ENCODE measurements at places on chromosomes 4 and X.

DNA sequence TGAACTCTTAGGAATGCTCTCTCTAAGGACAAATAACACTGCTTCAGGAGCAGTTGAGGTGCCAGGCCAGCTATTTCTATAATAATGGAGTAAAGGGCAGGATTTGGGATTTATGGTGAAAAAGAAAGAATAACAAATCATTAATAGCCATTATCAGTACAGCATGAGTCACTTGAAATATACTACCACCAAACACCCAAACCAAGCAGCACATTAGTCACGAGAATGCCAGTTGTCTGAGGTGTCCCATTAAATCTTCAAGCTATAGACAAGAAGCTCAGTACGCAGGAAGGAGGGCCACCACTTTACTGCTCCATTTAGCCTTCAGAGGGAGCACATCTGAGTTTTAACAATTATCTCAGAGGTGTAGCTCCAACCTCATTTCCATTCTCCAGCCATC, 106.8 kb upstream of the MAGEA10 start:
- no peak for ATAC-seq

GRCh38 chrX:46850771-46851170, 13.9 kb downstream of the RP2 start:
- ATAC-seq: no peak

DNA sequence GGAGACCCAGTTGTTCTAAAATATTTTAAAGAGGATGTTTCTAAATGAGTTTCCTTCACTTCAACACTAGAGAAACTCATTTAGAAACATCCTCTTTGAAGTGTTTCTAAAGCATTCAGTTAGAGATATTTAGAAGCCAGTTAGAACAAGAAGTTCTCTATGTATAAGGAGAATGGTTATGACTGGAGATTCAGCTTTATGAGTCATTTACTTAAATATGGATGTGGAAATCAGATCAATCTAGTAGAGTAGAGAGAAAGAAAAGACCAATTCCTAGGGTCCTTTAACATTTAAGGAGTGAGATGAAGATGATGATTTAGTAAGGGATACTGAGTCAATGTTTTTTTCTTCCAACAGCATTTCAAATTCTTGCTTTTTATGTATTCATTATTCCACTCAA, 234.1 kb downstream of the GRXCR1 start:
- ATAC-seq: no peak

DNA sequence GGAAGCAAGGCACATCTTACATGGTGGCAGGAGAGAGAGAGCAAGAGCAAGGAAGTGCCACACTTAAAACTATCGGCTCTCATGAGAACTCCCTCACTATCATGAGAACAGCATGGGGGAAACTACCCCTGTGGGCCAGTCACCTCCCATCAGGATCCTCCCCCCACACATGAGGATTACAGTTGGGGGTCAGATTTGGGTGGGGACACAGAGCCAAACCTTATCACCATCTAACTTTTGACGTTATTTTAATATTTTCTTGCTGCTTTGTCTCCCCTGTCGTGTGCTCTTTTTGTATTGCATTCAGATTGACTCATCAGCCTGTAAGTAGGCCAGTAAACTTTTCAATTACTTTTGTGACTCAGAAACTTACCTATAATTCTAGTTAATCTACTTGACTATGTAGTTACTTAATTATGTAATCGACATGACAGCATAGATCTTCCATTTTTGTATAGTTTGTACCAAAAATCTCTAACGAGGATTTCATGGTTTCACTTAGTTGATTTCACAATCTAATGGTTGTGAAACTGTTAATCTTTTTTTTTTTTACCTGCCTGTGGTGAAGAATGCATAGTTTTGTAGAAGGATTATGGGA, 18.3 kb downstream of the STIM2 start:
- ATAC-seq: peak; percentile 81

DNA sequence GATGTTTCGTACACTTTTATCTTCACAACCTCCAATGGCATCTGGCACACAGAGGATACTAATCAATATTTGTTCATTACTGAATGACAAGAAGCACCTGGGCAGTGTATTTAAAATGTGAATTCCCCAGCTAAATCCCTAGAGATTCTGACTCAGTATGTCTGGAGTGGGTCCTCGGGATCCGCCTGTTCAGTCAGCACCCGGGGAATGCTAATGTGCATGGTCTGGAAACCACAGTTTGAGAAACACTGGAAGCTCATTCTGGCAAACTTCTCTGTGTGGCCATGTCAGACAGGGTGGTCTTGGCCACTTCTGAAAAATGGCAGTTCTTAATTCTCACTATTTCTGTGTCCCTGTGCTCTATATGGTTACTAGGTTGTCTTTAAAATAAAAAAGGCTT, 138.8 kb upstream of the VCX start:
- ATAC-seq: no peak

- no peak for ATAC-seq
Measured at GRCh38 chrX:23980011-23980441, 47.0 kb downstream of the KLHL15 start.

GRCh38 chrX:124433186-124433585, 86.8 kb downstream of the SH2D1A start:
- ATAC-seq: no peak

- no peak for ATAC-seq
Measured at GRCh38 chrX:6644411-6644810, 109.5 kb upstream of the VCX3A start.

GRCh38 chr4:19580095-19580494, 671.6 kb upstream of the SLIT2 start:
- no peak for ATAC-seq

- ATAC-seq: peak; percentile 97
Measured at GRCh38 chrX:13742397-13743176, 8.0 kb downstream of the OFD1 start.

- ATAC-seq: no peak
Measured at GRCh38 chr4:73998040-73999011, at the start of gene CXCL5. Gene CXCL5, minus strand, starts transcription at chr4:73998677. Its CDS starts 96 bp downstream, at chr4:73998581.

DNA sequence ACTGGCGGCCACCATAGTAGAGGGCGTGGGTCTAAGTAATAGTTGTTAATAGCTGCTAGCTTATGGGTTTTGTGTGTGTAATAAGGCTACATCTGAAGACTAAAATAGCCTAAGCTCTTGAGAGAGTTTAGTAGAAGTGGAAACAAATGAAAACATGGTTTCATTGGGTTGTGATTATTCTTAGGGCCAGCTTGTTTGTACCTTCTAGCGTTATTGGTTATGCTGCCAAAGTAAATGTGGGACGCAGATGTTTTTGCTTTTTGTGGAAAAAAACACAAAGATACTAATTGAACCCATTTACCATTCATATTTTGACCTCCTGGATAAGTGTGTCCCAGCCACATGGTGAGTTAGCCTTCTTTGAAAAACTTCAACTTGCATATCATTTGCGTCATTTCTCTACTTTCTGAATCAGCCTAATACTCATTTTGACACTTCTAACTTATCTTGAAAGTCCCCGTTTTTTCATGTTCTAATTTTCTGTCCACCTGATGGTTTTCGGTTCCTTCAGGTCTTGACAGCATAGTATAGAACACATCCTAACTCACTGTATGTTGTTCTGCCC, 305.3 kb downstream of the FRMPD4 start:
- peak; percentile 66 for ATAC-seq

DNA sequence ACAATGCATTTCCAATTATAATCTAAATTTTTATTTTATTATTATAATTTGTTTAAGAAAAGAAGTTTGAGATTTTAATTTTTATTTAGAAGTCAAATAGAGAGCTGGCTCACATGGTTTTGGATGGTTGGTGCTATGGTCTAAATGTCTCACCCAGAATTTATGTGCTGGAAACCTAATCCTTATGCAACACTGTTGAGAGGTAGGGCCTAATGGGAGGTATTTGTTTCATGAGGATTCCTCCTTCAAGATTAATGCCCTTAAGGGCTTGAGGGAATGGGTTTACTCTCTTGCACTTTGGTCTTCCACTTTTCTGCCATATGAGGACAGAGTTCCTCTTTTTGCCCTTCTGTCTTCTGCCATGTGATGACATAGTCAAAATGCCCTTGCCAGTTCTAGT, 960.5 kb upstream of the IGFBP7 start:
- no peak for ATAC-seq

DNA sequence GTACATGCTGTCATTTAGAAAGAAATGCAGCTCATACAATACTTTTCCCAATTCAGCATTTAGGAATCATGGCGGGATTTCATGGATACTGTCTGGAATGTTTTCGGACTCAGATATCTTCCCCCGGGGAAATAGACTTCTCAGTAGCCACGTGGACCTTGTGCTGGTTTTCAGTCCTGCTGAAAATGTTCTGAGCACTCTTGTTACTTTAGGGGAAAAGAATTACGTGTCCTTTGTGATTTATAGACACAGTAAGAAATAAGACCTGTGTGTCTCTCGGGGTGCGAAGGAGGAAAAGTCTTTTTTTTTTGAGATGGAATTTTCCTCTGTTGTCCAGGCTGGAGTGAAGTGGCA, 3.8 kb downstream of the CD99 start:
- no peak for ATAC-seq

DNA sequence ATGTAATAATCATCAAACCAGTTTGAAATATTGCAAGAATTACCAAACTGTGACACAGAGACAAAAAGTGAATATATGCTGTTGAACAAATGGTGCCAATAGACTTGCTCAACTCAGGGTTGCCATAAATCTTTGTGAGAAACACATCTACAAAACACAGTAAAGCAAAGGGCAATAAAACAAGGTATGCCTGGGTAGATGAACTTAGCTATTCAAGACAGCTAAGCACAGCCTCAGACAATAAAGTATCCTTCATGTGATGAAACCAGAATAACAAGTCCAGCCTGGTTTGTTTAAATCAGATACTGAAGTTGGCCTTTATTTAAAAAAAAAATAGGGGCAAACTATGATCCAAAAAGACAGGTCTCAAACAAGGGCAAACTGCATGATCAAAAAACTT, 19.2 kb downstream of the LAMTOR3 start:
- no peak for ATAC-seq

DNA sequence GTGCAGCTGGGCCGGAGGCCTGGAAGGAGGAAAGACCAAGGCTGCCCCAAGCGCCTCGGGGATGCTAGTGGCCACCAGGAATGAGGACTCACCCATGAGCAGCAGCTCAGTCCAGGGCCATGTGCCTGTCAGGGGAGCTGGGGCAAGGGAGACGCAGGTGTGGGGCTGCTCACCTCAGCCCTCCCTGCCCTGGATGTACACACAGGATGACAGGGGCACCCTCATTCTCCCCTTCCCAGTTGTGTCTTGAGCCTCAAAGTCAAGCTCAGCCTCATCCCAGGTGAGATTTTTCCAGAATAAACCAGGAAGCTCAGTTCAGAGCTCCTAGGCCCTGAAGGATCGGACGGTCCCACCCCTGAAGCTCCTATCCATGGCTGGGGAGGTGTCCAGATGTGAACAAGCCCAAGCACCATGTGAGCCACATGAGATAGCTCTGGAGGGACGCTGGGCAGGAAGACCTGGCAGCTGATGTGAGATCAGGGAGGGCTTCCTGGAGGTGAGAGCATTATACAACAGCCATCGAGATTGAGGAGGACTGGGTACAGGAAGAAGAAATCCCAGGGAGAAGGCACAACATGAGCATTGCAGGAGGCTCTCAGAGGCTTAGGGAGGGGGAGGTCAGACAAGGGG, 23.0 kb downstream of the HTRA3 start:
- ATAC-seq: no peak

GRCh38 chrX:117538178-117539089, 578.2 kb downstream of the KLHL13 start:
- ATAC-seq: no peak
